Hippocampal formation (tissue), 2 donors: ENCODE measurements at places on chromosomes 6 and 20.

GRCh38 chr20:6489361-6490171 lies 277.9 kb upstream of the BMP2 start:
- DNase-seq: no peak

DNA sequence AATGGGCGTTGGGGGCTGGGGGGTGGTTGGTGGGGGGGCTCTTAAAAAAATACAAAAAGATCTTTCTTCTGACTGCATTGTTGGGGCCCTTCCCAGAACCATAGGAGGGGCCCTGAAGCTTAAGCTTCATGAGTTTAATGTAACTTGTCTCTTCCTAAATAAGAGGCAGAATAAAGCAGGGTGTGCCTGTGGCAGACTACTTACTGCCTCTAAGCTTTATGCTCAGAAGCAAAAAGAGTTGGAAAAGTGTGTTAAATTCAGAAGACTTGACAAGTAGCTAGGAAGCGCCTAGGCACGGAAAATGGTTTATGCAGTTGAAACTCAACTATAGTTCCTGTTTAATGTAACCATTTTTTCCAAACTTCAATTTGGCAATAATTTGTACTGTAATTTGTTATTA lies 44.5 kb downstream of the TIAM2 start:
- DNase-seq: no peak

GRCh38 chr6:37173493-37174195 lies 3.7 kb downstream of the PIM1 start:
- DNase-seq: no peak

DNA sequence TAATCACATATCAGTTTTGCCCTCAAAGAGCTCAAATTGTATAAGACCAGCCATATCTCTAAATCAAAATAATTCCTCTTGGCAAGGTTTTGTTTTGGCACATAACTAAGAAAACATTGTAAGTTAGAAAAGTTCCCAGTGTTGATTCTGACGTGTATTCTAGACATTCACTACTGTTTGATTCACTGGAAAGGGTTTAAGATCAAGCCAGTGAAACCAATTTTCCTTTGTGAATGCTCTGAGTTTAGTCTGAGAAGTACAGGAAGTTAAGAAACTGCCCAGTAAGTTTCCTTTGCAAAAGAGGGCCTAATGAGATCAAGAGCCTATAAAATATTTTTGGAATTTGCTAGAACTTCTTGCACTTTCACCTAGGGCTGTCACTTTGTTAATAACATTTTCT lies 143.0 kb downstream of the FNDC1 start:
- no peak for DNase-seq

DNA sequence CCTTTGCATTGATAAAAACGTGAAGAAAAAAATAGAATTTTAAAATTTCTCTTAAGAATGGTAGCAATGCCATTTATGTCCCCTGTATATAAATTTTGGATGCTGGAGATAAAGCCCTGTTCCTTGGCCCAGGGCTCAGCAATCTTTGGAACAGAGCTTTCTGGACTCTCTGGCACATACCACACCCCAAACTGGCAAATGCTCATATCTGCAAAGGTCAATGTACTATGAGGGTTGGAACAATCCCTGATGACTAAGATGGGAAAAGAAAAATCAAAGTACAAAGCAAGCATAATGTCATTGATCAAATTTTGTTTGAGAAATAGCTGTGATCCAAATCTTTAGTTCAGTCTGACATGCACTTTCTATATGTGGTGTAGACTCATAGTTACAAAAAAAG lies 158.1 kb upstream of the HCRTR2 start:
- DNase-seq: no peak

DNA sequence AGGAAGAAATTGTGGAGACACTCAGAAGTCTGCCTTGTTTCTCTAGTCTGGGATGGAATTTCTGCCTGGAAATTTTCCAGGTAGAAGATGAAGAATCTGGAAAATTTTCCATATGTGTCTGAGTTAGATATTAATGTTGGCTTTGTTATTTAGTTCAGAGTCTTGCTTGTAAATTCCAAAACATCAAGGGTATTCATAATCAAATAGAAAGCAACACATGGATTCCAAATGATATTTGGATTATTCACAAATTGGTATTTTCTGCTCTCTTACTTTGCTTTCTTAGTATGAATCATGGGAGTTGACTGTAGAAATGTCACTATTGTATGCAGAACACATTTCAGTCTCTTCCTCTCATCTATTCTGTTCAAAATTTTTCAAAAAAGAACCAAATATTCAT lies 116.0 kb downstream of the GRIK2 start:
- DNase-seq: no peak

DNA sequence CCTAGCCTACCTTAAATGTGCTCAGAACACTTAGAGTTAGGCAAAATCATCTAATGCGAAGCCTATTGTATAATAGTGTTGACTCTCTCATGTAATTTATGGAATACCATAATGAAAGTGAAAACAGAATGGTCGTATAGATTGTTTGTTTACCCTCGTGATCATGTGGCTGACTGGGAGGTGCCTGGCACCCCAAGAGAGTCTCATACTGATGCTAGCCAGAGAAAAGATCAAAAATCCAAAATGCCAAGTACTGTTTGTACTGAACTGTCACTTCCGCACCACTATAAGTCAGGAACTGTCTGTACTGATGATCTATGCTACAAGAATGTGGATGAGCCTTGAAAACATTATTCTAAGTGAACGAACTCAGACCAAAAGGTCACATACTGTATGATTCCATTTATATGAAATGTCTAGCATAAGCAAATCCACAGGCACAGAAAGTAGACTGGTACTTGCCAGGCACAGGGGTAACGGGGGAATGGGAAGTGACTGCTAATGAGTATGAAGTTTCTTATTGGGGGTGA lies 22.4 kb downstream of the ZMYND8 start:
- DNase-seq: no peak

- no peak for DNase-seq
These were observed 103.0 kb downstream of the NOL4L start for GRCh38 chr20:32482143-32482441.

GRCh38 chr20:62010551-62011402 lies 54.9 kb downstream of the TAF4 start:
- DNase-seq: peak; percentile 26

DNA sequence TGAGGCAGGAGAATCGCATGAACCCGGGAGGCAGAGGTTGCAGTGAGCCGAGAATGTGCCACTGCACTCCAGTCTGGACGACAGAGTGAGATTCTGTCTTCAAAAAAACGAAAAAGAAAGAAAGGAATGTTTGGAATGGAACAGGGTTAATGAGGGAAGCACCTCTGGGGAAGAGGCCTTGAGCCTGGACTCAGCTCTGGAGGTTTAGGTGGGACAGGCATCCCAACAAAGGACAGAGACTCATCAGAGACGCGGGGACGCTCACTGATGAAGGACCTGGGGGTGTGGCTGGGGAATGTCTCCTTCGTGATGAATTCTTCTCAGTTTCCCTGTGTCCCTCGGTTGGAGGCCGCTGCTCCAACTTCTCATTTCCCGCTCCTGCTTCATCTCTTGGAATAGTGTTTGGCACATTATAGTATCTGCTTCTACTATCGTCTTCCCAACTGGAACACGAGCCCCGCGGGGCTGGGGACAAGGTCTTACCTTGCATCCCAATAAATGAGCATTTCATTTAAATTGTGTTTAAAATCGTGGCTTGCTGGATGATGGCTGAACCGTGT lies 27.6 kb downstream of the KIF25 start:
- DNase-seq: no peak

- no peak for DNase-seq
These were observed 16.6 kb downstream of the SNRPC start for GRCh38 chr6:34773916-34774315.

DNA sequence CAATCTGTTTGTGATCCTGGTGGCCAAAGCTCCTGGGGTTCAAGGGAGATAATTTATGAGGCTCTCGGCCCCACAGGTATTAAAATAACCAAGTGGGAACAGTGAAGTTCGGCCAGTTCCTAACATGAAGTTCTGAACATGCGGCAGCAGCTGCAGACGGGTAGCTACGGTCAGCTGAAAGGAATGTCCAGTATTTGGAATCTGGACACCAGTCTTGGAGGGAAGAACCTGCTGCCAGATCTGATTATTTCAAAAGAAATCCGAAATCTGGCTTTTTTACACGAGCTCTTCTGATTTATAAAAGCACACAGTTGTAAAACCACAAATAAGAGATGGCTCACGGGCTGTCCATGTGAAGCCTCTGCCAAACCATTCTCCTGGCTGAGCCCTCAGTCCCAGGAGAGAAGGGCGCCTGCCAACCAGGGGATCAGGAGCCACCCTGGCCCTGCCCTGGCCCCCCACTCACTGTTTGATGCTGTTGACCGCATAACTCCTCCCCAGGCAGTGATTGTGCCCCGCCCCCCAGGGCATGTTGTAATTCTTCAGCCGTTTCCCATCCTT lies 28.2 kb upstream of the KCNB1 start:
- DNase-seq: no peak

GRCh38 chr6:41269166-41269565 lies 17.3 kb downstream of the TREM1 start:
- no peak for DNase-seq

GRCh38 chr6:6483168-6483567 lies 105.4 kb upstream of the LY86 start:
- no peak for DNase-seq

DNA sequence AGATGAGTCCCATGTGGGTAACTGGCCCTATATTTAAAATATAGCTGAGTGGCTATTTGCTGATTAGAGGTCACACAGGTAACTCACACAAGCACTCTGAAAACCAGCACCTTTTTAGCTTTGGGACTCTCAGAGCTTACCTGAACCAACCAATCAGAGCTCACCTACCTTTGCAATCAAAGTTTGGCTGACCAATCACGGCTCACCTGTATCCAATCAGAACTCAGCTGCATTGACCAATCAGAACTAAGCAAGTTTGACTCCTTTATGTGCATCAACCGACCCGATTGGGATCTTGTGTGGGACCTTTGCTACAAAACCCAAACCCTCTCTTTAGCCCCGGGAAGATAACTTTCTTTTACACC lies 106.8 kb upstream of the NXT1 start:
- no peak for DNase-seq

DNA sequence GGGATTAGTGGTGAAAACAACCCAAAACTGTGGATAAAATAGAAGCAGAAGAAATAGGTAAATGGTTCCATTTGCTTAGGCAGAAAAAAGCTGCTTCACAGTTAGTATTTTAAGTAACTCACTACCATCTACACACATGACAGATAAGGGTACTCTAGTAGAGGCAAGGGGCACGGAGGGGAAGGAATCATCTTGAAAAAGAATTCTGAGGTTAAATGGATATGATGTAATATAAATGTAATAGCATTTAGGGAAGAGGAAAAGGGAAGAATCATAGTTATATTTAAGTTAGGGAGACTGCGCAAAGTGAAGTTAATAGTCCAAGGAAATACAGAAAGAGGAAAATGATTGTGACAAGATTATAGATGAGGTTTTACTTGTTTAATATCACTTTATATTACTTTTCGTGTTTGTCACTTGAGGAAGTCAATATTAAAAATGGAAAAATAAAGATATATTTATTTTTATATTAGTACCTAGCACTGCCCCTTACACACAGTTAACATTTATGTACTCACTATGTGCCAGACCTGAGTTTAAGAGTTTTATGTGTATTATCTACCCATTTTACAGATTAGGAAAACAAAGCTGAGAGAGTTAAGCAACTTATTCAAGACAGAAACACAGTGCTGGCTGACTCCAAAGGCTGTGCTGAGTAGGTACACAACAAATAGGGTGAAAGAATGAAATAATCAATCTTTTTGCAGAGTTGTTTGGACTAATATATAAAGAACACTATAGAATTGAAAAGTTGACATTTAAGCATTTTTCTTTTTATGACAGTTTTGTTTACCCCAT lies 128.1 kb downstream of the REV3L start:
- DNase-seq: no peak

DNA sequence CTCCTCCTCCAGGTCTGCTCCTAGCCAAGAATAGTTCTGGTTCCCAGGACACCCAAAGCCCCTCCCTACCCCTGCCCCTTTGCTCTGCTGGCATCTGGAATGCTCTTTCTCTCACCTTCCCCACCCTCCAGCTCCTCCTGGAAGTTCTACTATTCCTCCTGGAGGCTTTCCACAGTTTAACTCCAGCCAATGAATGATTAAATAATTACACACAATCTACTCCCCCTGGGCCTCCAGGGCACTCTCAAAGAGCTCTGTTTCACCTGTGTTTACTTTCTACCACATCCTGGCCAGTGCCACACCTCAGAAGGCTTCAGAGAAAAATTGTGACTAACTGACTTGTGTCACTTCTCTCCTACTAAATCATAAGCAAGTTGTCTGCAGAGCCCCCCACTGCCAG lies 36.2 kb downstream of the GCM1 start:
- no peak for DNase-seq

- no peak for DNase-seq
These were observed at the start of gene TREM1 for GRCh38 chr6:41286544-41287346. TREM1 (minus strand) TSS chr6:41286682; CDS start chr6:41286655, 27 bp downstream.

- no peak for DNase-seq
These were observed 15.2 kb upstream of the ADAM33 start for GRCh38 chr20:3696745-3697587.

DNA sequence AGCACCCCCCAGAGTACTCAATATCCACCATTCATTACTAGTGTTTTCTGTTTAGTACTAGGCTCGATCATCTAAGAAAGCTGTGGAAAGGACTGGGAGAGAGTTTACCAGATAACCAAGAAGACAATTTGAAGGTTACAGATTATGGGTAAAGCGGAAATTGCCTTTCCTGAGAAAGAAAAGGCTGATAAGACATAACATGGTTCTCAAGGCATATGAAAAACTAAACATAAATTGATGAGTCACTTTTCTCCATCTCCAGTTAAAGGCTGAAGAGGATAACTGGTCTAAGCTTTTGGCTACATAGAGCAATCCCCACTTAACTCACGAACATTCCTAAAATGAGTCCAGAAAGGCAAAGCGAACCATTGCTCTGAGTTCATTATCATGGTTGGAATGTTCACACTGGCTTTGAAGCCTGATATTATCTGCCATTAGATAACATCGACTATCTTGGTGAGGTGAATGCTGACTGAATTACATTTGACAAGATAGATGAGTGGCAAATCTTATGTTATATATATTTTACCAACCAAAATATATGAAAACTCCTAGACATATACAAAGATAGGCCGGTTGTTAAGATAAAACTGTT lies 65.8 kb downstream of the BTBD9 start:
- DNase-seq: no peak
